Stromal cell of bone marrow (primary cell): ENCODE measurements at places on chromosomes 3 and 15.

GRCh38 chr3:140552403-140552802 is 125.5 kb upstream of the TRIM42 start:
- DNase-seq = no peak

DNA sequence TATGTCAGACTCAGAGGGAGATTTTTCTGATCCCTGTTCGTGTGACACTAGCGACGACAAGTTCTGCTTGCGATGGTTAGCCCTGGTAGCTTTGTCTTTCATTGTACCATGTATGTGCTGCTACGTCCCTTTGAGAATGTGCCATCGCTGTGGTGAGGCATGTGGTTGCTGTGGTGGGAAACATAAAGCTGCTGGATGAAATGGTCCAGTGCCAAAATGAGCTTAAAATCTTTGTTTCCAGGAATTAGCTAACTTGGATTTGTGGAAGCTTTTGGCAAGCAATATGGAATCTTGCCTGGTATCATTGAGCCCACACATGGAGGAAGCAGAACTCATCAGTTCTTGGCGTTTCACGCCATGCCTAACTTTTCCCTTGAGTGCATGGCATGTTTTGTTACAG is 98.8 kb downstream of the SPRED1 start:
- no peak for DNase-seq

- DNase-seq = no peak
Measured at GRCh38 chr15:72006382-72006781, 111.6 kb downstream of the MYO9A start.

DNA sequence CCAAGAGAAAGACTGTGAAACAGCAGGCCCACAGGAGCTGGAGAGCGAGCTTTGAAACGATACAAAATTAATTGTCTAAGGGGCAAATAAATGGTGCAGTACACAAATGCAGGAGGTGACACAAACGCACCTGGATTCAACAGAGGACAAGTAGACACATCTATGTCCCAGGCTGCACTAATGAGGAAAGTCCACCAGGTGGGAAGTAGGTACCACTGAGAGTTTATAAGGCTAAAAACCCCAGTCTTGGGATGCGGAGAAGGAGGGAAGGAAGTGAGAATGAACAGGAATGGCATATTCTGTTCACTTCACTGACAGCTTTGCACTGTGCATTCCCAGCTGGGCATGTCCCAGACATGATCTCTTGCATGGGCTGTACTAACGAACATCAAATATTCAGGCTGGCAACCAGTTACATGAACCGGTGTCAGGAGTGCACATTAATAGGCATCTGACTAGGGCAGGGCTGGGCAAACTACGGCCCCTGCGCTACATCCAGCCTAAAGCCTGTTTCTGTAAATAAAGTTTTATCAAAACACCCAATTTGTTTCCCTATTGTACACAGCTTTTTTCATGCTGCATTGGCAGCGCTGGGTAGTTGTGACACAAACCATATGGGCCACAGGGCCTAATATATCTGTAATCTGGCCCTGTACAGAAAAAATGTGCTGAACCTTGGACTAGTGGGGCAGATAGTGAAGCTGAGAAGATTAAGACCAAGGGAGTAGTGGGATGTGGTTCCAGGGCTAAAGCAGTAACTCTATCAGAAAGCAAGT is 107.0 kb downstream of the IGF2BP2 start:
- no peak for DNase-seq
